Cerebellar cortex (tissue), 1 donor: ENCODE measurements at places on chromosomes 1 and 21.

GRCh38 chr1:231376101-231376500 lies 38.0 kb downstream of the SPRTN start:
- no peak for DNase-seq

GRCh38 chr1:199616947-199617346 lies 410.6 kb upstream of the NR5A2 start:
- DNase-seq: no peak

- no peak for DNase-seq
These were observed 110.4 kb upstream of the IFFO2 start for GRCh38 chr1:19066874-19067181.

- peak; percentile 28 for DNase-seq
These were observed 573 bp upstream of the CPT2 start for GRCh38 chr1:53196017-53196484.

GRCh38 chr1:161335796-161336195 lies 21.6 kb downstream of the SDHC start:
- no peak for DNase-seq

DNA sequence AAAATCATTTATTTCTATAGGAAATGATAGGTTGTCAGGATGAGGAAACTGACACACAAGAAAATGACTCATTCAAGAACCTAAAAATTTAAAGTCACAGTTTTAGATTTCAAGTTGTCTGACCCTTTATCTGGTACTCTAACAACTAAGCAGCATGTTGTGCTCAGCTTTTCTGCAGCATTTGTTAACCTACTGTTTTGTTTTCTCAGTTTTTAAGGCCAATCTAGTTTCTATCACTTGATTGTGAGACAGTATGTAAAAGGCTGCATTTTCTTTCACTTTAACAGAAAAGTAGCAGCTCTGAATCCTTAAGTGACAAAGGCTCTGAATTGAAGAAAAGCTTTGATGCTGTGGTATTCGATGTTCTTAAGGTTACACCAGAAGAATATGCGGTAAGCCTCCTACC lies 59.1 kb downstream of the RALGPS2 start:
- no peak for DNase-seq
